ENCODE measurements at places on chromosomes 13 and 19. TPM values are rescaled to one million over a fixed set of nuclear protein-coding genes. Genes with fewer than 3 reads are reported as not detected.
A peak's percentile ranks its signal among the peaks of the same experiment; 100 is the strongest.

The FUT1 gene
- 0.80 TPM for total RNA-seq

The KLC3 gene
- total RNA-seq: not detected

GRCh38 chr19:45769821-45770191 is 754 bp upstream of the SIX5 start:
- peak; percentile 68 for DNase-seq

DNA sequence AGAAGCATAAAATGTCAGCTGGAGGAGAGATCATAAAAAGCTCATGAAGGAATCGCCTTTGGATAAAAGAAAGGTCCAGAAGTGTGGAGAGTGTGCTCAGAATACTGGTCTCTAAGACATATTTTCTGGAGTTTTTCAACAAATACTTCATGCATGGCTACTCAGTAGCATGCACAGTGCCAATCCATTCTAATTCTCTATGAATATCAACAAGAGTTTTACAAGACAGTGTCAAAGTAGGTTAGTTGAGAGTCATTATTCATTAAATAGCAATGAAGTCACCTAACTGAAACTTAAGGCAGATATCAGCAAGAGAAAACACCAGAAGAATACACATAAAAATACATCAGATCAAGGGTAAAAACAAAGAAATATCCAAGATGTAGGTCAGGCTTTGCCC is 1243.2 kb upstream of the SLC10A2 start:
- DNase-seq: no peak

DNA sequence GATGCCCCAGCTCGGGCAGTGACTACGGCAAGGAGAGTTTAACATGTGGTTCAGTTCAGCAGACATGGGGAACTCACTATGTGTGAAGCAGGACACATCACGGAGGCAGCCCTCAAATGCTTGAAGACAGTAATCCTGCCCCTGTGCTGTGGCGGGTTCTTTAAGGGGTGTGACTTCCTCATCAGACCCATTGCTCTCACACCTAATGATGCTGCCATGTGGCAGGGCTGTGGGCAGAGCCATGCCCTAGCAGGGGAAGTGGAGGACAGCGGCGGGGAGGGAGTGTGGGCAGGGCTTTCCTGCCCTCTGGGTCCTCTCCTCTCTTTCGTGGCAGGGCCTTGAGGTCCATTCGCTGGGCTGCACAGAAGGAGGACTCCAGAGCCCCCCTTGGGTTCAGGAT is 131.1 kb upstream of the GJB6 start:
- no peak for DNase-seq

- DNase-seq: no peak
These were observed 900.1 kb downstream of the PCDH9 start for GRCh38 chr13:66329988-66330451.

DNA sequence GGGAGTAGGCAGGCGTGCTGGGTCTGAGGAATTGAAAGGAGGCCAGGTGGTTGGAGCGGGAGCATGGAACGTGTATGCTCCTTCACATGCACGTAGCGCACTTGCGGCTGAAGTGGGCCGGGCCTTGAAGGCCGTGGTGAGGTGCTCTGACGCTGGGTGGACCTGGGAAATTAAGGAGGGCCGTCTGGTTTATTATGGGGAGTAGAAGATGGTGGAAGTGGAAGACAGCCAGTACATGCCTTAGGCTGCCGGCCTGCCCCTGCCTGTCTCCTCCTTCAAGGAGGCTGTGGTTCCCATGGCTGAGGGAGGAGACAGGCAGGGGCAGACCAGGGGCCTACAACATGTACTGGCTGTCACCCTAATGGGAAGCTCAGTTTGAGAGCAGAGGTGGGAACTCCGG is 23.9 kb downstream of the GATAD2A start:
- DNase-seq: no peak
